Stimulated activated naive CD4-positive, alpha-beta T cell treated with Interleukin-2 at 50 U/mL for 16 hours (primary cell): ENCODE measurements at places on chromosomes 1 and 21.

DNA sequence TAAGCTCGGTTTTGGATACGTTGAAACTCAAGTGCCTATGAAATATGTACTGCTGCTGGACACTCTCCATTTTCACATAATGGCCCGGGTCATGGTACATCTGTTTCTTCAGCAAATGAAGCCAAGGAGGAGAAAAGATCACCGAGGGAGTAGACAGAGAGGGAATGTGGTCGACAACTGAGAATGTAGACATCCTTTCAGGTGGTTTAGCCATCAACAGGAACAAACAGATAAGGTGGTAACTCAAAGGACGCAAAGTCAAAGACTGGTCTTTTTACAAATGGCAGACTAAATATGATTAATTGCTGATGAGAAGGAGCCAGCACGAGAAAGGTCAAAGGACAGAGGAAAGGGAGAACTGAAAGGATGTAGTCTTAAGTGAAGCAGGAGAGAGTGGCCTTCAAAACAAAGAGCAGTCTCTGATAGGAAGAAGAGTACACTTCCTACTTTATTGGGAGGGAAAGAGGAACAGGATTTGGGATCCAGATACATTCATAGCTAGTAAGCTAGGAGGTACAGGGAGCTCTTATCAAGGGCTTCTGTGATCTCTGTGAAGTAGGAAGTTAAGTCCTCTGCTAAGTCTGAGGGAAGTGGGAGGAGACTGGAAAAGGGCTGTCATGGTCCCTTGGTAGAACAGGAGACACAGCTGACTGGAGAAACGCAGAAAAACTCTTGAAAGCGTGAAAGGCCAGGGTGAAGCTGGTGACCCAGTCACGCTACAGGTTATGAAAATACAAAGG is 28.3 kb downstream of the NUP133 start:
- DNase-seq = no peak

DNA sequence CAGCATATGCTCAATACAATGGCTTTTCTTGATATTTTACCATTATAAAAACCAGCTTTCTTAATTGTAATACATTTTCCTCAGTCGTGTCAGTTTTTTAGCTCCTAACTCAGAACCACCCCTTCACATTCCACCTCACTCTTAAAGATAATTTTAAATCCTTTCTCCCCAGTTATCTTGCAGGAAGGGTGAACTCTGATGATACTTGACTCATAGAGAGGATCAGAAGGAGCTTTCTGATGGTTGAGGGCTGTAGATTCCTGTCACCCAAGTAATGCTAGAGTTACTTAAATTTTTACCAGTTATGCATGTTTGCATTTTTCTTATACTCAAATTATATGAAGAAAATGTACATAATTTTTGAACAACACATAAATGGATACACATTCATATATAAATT is 233.7 kb downstream of the NCAM2 start:
- no peak for DNase-seq

DNA sequence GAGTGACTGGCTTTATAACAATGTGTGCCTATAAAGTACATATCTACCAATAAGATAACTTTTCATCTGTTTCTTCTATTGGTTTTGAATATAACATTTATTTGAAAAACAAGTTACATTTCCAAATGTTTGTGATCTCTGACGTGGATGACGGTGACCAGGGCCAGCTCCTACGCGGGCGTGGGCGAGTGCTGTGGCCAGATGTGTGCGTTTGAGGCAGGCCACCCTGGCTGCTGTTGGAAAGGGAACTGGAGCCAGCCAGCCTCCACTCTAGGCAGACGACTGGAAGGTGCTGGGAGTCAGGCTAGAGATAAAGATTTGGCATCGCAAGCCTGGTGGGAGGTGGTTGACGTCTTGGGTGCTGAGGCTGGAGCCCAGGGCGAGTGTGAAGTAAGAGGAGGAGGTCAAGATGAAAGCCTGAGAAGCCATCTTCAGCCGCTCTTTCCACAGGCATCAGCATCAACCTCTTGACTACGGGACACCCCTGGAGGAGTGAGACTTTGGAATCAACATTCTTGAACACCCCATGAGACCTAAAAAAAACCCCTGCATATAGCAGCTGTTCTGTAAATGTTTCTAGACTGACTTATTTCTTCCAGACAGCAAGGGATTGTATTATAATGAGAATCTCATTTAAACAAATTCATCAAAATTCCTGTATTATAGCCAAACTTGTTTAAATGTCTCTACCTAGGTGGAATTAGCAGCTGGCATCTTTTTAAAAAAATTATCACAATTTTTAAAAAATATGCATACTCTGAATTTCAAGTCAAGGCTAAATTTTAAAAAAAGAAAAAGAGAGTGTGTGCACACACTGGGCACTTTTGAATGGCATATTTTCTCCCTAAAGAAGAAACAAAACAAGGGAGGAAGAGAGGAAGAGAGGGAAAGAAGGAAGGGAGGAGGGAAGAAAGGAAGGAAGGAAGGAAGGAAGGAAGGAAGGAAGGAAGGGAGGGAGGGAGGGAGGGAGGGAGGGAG is 112.5 kb upstream of the SLC44A3 start:
- no peak for DNase-seq

DNA sequence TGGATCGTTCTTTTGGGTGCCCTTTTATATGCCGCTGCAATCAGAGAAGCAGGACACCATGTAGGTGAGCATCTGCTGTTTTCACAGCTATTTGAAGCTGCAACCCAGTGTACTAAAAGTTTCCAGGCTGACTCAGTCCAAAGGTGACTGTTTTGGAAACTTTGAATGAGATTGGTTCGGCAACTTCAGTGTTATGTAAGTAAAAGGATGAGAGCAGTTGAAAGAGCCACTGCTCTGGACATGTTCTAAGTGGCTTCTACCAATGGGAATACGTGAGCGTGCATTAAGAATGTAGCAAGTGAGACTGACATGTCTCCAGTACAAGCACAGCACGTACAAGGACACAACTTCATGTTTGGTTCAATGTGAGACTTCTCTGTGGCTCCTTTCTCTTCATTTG is 55.6 kb downstream of the DDR2 start:
- DNase-seq = no peak

- DNase-seq = no peak
Observed at GRCh38 chr1:116916002-116916401, 6.3 kb downstream of the PTGFRN start.

DNA sequence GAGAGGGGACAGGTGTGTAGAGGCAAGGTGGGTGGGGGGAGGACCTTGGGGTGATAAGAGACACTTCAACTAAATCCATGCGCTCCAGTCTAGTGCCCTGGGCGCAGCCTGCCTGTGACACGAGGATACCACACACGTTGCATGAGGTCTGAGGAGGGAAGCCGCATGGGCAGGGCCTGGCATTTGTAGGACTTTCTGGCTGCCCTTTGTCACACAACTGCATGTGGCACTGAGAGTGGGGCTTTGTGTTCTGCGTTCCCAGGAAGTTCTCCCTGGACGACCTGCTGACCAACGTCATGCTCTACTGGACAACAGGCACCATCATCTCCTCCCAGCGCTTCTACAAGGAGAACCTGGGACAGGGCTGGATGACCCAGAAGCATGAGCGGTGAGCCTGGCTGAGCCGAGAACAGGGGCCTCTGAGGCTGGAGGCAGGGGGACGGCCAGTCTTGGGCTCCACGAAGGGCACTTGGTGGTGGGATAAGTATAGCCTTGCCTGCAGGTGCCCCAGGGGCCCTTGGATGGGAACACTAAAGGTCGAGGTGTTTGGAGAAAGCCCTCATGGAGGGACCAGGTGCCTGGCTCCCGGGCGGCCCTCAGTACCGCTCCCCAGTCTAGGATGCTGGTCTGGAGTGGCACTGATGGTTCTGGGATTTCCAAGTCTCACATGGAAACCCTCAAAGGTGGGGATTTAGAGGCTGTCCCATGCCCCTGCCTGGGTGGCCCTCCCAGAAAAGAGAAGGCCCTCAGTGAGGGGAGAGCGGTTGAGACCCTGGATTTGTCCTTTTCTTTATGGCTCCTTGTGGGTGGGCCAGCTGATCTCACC is 34.5 kb downstream of the EPHX1 start:
- no peak for DNase-seq

DNA sequence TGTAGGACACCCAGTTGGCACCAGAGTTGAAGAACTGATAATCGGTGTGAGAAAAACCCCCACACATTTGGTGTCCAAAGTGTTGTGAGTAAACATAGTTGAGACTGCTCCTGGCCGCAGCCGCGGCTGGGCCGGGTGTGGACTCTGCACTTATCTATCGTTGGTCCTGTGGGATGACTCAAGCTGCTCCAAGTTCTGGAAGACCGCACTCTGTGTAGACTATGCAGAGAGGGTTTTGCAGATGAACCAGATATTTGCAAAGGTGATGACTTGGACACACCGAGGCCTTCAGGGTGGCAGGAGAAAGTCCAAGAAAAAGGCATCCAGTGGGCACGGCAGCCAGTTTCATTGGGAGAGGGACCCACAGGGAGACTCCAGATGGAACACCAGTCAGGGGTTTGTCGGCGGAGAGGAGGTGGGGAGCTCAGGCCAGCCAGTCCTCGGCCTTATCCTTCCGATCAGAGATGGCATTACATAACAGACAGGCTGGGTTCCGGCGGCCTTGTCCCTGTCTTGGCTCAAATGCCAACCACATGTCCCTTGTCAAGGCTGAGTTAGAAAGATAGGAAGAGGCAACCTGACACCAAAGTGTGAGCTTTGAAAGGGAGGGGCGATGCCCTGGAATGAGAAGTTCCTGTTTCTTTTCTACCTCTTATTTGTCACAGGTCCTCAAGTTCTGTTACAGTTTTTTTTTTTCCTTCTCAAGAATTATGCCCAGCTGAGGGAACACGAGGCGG is 21.1 kb downstream of the C2CD2 start:
- DNase-seq = no peak

- no peak for DNase-seq
Observed at GRCh38 chr1:33330906-33331305, 10.0 kb upstream of the A3GALT2 start.

DNA sequence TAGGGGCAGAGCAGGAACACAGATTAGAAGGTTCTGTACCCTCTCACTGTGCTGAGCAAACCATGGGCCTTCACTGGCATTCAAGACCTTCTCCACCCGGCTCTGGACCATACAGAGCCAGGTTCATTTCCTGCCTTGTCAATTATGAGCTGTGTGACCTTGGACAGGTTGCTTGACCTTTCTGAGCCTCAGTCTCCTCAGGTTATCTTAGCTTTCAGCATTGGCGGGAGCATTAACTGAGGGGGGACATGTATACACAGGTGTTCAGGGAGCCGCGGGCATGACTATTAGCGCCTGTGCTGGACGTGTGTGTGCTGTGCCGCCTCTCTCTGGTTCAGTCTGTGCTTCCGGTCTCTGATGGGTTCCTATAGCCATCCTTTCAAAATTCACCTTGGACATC is 32.1 kb downstream of the HTR6 start:
- no peak for DNase-seq

DNA sequence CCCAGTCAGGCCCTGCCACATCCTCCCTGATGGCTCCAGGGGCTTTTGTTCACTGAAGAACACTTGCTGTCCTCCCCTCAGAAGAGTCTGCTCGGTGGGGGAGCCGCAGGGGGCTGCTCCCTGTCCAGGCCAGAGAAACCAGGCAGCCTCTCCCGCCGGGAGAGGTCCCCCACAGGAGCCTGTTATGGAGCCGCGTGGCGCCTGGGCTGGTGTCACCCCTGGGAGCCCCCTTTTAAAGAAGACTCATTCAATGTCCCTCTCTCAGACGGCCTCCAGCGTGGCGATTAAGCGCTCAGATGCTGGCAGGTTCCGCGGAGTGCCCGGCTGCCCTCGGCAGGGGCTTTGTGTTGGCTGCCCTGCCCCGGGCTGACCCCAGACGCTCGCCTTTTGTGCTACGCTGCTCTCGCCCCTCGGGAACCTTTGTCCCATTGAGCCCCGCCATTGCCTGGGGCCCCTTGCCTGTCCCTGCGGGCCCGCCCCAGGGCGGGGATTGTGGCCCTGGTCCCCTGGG is 43.1 kb downstream of the SKI start:
- no peak for DNase-seq

DNA sequence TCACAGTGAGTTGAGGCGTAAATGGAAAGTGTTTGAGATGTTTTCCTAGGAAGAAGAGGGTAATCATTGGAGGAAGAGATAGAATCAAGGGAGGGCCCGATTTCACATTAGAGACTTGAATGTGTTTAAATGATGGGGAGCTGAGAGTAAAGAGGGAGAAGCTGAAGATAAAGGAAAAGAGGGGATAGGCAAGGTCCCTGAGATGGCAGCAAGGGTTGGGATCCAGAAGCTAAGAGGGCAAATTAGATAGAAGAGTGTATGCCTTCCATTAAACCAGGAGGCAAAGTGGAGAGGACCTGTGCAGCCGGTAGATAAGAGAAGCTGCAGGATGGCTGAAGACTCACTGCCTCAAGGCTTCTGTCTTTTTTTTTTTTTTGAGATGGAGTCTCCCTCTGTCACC is 21.6 kb upstream of the CSF1 start:
- DNase-seq = no peak

- no peak for DNase-seq
Observed at GRCh38 chr21:34923202-34923601, 125.9 kb downstream of the RUNX1 start.

DNA sequence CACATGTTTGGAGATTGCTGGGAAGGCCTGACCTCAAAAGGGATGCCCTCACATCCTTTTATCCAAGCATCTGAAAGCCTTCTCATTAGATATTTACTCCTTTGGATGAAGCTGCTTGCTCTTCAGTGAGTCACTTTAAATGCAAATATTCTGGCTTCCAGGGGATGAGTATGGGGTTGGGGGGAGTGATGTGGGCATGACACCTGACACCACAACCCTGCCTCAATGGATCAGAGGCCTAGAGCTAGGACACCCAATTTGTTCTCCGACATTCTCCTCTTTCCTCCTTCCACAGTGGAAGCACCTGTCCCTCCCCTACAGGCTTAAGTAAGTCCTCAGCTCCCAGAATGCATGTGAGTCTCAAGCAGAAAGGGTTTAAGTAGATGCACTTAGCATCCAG is 238.3 kb downstream of the OMA1 start:
- DNase-seq = no peak

GRCh38 chr1:159989581-159989980 is 35.5 kb upstream of the SLAMF9 start:
- DNase-seq = no peak

- no peak for DNase-seq
Observed at GRCh38 chr1:10444795-10445397, 4.9 kb upstream of the CORT start.

- no peak for DNase-seq
Observed at GRCh38 chr1:58515794-58516401, 30.6 kb downstream of the OMA1 start.
